ENCODE measurements at places on chromosomes 7 and 10.

- no peak for DNase-seq
These were observed 389.9 kb upstream of the SEMA3C start for GRCh38 chr7:81308643-81309322.

- DNase-seq, result peak; percentile 30
These were observed 27.8 kb downstream of the CAV1 start for GRCh38 chr7:116552602-116553001.

GRCh38 chr7:48363174-48363573 is 191.9 kb downstream of the ABCA13 start:
- no peak for DNase-seq

- peak; percentile 34 for DNase-seq
These were observed 39.0 kb downstream of the ZNF438 start for GRCh38 chr10:30992681-30993080.

- no peak for DNase-seq
These were observed 24.8 kb downstream of the DPCD start for GRCh38 chr10:101612872-101613271.

DNA sequence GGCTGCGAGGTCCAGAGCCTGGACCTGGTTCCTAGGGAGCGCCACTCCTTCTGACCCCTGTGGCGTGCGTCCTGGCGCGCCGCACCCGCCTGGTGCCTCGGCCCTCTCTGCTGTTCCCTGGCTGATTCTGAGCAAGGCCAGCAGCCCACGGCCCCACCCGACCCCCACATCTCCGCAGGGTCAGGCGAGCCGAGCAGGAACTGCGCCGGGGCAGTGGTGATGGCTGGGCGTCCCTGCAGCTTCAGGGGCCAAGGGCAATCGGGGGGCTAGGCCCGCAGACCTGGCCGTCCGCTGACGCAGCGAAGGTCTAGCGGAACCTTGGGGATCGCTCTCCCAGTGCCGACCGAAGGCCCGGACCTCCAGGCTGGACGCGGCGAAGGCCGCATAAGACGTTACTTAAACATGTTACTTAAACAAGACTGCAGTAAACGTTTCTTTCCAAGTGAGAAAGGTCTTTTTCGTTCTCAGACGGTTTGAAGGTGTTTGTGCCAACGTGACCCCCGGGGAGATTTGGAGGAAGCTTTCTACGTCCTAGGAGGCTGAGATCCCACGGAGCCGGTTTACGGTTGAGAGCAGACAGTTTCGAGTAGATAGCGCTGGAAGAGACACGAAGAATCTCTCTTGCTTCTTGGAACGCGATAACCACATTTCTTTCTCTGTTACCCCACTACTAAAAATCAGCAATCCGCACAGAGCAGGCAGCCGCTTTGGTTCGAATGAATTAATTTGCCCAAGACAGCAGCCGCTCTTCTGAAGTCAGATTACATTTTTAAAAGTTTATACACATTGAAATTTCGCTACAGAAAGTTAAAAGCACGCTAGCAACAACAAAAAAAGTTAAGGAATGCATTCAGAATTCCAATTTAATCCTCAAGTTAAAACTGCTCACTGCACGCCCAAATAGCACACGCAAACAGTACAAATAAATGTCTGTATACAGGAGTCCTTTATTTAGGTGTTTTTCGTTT is 4.9 kb upstream of the NKX2-3 start:
- no peak for DNase-seq

Data from activated CD4-positive, alpha-beta T cell treated with anti-CD3 and anti-CD28 coated beads, Interleukin-2, amount 10 ng/mL, durations not matched to agents 24 days and 14 days (primary cell).